ENCODE measurements at places on chromosomes 3 and 15.

- no peak for DNase-seq
These were observed 219.0 kb downstream of the VGLL3 start for GRCh38 chr3:86771741-86772512.

DNA sequence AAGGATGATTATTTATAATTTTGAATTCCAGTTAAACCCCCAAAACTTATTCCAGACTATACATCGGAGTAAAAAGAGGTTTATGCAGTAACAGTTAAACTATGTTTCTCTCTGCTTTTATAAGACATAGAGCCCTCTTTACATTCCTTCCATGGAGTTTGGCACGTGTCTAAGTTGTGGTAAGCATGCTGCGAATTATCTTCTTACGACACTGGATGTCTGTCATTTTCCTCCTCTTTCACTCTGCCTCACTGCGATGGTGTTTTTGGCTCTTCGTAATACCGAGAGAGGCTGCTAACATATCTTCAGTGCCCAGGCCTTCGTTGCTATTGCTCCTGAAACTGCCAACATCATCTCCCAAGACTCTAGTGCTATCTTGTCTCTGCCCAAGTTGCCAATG is 83.9 kb upstream of the TGFBR2 start:
- no peak for DNase-seq

DNA sequence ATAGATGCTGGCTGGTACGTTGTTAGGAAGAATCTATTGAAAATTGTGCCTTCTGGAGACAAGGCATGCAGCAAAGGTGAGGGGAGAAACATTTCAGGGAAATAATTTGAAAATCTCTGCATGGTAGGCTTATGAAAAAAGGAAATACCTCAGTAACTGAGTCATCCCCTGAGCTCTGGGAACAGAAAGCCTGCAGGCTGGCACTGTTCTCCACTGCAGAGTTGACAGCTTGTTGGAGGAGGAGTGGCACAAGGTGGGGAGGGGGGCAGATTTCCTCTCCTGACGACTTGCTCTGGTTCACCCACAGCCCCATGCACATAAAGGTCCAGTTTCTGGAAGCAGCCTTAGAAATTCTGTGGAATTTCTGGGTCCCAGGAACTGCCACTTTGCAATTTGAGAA is 179.4 kb downstream of the ABHD5 start:
- DNase-seq, result peak; percentile 58

DNA sequence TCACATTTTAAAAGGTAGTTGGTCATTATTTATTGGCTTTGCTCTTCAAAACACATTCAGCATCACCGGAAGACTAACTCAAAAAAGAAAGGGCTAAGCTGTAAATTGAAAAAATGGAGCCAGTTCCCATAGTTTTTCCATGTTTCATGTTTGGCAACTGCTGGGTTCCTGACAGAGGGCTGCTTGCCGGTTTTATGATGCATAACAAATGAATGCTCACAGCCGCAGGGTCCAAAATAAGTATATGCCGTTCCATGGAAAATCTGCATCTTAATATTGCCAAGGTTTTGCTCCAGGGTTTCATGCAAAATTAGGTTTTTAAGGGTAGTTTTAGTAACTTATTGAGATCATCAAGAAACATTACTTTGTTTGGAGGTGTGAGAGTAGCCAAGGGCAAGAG is 15.8 kb downstream of the SLC12A1 start:
- DNase-seq, result no peak

DNA sequence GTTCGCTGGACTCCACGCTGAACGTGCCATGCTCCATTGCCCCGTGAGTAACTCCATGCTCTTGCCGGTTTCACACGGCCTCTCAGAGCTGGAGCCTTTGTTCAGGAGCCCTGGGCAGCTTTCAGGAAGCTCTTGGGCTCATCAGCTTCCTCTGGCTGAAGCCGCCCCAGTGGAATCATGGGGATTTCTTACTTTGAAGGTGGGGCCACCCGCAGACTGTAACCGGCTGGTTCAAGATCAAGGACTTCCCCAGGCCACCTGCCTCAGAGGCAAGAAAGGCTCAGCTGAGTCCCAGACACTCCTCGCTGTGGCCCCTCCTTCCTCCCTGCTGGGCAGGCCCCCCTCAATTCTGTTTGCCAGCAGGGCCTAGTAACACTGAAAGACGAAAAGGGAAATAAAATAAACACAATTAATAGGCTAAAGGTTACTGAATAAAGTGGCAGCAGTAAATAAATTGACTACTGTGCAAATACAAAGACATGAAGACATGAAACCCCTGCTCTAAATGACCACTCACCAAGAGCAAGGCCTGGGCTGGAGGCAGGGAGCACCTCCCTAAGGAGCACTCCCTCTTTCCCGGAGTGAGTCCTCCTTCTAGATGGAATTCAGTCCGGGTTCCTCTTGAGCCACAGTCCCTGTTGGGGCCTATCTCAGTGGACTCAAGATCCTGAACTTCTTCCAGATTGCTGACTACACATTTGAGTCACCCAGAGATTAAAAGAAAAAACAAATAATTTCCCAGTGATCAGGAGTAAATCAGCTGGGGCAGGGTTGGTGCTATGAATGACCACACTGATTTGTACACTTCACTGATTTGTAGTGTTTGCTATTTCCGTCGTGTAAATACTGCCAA is 51.0 kb downstream of the ZDHHC19 start:
- peak; percentile 24 for DNase-seq

DNA sequence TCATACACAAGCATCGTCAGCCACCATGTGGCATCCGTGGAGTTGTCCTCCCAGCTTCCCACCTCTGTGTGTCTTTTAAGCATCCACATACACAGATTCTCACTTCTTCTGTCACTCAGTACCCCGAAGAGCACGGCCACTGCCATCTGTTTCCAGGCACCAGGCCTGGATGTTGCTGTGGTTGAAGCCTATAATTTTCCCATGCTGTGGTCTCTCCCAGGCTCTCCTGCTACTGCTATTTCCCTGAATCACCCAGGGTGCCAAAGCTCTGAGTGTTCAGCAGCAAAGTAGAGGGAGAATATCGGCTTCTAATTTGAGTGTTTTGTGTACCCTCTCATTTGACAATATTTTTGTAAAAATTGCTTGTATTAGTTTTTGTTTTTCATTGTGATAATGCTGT is 265.7 kb downstream of the DIPK2A start:
- DNase-seq, result no peak

DNA sequence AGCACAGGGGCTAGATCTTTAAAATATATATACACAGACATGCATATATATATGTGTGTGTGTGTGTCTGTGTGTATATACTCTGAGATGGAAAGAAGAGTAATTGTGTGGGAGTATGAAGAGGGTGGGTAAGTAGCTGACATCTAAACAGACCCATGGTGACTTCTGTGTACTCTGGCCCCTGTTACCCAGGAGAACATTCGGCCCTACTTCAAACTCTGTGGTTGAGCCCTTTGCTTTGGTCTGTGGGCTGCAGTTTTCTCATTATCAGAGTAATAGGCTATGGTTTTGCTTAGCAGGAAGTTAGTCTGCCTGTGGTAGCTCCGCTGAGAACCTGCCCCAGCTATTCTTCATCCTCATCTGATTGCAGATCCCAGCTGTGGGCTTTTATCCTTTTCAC is 141.4 kb downstream of the RBPMS2 start:
- DNase-seq, result no peak

- DNase-seq, result no peak
These were observed 735 bp downstream of the STIMATE start for GRCh38 chr3:52896613-52897012.

DNA sequence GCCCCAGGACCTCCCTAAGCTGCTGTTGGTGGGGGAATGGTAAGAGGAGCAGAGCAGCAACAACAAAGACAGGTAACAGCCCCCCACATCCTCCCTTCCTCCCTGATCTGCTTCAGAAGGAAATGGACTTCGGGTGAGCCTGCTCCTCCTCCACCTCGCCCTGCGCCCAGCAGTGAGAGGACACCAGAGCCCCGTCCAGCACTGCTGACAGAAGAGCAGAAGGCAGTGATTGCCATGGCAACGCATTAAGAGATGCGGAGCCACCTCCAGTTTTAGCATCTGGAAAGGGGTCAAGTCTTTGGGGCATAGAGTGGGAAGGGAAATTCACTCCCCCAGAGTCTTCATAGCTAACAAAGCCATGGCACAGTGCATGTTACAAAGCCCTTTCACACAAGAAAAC is 77.6 kb upstream of the HRH1 start:
- DNase-seq, result no peak

GRCh38 chr3:48465531-48466378 is 19.2 kb downstream of the ATRIP start:
- DNase-seq, result peak; percentile 99

GRCh38 chr3:83039422-83039821 is 1278.0 kb upstream of the GBE1 start:
- no peak for DNase-seq

DNA sequence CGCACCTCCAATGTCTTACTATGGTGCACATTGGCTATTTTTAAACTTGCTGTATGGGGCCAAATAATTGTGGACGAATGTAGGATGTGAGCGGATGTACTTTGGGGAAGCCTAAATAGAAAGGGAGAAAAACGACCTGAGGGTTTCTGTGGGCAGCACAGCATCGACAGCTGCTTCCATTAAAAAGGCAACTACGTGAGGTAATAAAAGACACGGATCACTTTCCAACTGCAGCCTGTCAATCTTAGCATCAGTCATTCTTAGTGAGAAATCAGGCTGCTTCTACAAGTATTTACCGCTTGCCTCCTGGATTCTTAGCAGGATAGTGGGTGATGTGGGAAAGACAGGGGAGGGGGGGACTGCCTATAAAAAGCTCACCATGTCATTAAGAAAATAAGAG is 186.7 kb upstream of the SLC2A2 start:
- DNase-seq, result no peak

- no peak for DNase-seq
These were observed 6.5 kb upstream of the MINDY4B start for GRCh38 chr3:150911771-150912170.

- no peak for DNase-seq
These were observed 87.8 kb downstream of the C3orf85 start for GRCh38 chr3:109224333-109224732.

- no peak for DNase-seq
These were observed 460.7 kb upstream of the CBLB start for GRCh38 chr3:106329521-106329920.

GRCh38 chr3:37338500-37338899 is 164.1 kb upstream of the LRRFIP2 start:
- no peak for DNase-seq

DNA sequence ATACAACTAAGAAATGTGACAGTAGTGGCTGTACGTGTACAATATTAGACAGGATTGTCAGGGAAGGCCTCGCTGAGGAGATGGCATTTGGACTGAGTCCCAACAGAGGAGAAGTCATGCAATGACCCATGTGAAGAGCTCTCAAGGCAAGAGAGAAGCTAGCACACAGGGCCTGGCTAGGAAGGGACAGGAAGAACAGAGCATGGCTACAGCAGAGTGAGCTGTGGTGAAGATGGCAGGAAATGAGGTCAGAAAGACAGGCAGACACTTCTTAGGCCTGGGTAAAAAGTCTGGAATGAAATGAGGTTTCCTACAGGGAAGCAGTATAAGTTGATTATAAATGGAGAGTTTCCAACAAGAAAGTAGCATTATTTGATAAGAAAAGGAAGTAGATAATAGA is 33.2 kb upstream of the LEKR1 start:
- DNase-seq, result no peak

- no peak for DNase-seq
These were observed 495.6 kb downstream of the LPP start for GRCh38 chr3:188649521-188649920.

DNA sequence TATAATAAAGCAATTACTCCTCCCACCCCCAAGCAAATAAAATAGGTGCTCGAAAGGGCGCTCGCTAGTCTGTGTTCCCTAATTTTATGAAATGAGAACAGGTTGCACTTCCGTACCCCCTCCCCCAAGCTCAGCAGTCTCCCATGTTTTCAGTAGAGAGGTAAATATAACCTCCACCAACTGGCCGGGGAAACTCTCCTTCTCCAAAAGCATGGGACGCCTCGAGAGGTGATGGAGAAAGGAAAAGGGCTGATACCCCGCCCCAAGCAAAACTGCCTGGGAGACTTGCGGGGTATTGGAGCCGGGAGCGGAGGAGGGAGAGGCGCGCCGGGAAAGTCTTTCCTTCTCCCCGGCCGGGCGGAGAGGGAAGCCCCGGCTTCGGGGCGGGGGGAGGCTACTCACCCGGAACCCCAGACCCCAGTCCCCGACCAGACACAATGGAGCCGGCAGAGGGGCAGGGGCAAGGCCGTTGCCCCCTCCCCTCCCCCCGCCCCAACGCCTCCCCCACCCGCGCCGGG is 605 bp downstream of the DCUN1D1 start:
- peak; percentile 43 for DNase-seq

- no peak for DNase-seq
These were observed 6.7 kb downstream of the TNFSF10 start for GRCh38 chr3:172516318-172517214.

DNA sequence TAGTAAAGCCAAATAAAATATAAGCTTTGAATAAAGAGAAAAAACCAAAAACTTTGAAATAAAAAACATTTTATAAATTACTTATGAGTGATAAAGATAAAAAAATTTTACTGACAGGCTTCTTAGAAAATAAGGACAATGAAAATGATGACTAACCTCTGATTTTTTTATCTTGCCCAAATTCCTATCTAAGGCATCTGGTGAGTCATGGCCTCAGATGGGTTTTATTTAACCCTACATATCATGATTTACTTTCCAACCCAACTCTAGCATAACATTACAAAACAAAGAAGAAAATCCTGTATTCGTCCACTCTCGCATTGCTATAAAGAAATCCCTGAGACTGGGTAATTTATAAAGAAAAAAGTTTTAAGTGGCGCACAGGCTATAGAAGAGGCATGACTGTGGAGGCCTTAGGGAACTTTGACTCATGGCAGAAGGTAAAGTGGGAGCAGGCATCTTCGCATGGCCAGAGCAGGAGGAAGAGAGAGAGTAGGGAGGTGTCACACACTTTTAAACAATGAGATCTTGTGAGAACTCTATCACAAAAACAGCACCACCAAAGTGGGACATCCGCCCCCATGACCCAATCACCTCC is 152.1 kb downstream of the NEK10 start:
- DNase-seq, result no peak

DNA sequence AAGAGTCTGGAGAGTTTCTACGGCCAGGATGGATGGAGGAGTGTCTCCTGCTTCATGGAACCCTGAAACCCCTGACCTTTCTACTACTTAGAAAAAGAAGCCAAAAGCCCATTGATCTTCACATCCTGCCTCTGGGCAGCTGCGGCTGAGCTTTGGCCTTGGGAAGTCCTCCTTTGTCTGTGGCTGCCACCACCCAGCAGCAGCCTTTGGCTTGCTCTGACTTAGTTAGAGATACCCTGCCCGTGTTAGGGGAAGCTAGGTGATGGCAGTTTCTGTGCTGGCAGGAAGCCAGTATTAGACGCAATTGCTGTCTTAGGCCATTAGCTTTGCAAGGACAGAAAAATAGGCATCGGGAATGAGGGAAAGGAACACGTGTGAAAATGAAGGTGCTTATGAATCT is 18.8 kb downstream of the APH1B start:
- DNase-seq, result no peak

GRCh38 chr15:98294126-98294525 is 333.6 kb downstream of the ARRDC4 start:
- DNase-seq, result no peak

Data from putamen (tissue), 1 donor.